Small intestine (tissue), 16 donors: ENCODE measurements at places on chromosomes 1 and 21. TPM values are rescaled to one million over a fixed set of nuclear protein-coding genes. Genes with fewer than 3 reads are reported as not detected.
A peak's percentile ranks its signal among the peaks of the same experiment; 100 is the strongest.

- peak; percentile 22 for DNase-seq
- peak overlapping the region; percentile 72 for H3K4me3 ChIP-seq
- no peaks in the 10 kb centered on the region for H3K27me3 ChIP-seq
- peaks cover 4% of the 10 kb centered on the region for H3K4me1 ChIP-seq
- peak overlapping the region; percentile 66 for H3K27ac ChIP-seq
- H3K36me3 ChIP-seq: no peaks in the 10 kb centered on the region
Measured at GRCh38 chr1:6580119-6580592, 362 bp downstream of the ZBTB48 start.

DNA sequence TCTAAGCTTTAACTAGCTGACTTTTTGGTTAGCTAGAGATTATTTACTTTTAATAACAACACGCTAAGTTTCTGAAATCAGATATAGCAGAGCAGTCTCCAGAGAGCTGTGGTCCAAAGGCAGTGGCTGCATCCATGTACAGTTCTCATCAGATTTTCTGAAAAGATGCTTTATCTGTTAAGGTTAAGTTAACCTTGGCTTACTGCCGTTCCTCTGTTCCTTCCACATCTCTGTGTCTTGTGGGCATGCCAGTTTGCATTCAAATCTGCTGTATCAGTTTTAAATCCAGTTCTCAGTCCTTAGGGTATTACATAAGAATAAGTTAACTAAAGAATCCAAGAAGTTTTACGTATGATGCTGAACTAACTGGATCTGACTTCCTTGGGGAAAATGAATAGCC lies 46.8 kb downstream of the SPATA46 start:
- no peaks in the 10 kb centered on the region for H3K27me3 ChIP-seq
- no peak for DNase-seq
- H3K36me3 ChIP-seq: no peaks in the 10 kb centered on the region

GRCh38 chr1:160522622-160523345 lies at the start of gene SLAMF6:
Gene SLAMF6 (minus strand): TSS chr1:160523255. CDS start chr1:160523192, 63 bp downstream.
- peak within 1 kb of the TSS; percentile 27 for H3K4me3 ChIP-seq
- peak within 1 kb of the TSS; percentile 90 for H3K27ac ChIP-seq
- H3K36me3 ChIP-seq: peaks cover 2% of the 10 kb centered on the region
- H3K4me1 ChIP-seq: no peaks in the 10 kb centered on the region
- no peaks in the 10 kb centered on the region for H3K27me3 ChIP-seq

DNA sequence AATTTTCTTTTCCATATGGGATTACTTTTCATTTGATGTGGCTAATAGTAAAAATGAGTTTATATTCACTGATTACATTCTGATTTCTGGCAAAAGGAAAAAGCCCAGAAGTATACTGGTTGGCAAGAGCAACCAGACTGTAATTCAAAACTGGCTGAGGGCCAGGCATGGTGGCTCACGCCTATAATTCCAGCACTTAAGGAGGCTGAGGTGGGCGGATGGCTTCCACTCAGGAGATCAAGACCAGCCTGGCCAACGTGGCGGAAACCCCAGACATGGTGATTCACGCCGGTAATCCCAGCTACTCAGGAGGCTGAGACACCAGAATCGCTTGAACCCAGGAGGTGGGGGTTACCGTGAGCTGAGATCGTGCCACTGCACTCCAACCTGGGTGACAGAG lies 14.5 kb downstream of the SYT11 start:
- no peak overlapping the region for H3K27ac ChIP-seq
- no peaks in the 10 kb centered on the region for H3K27me3 ChIP-seq
- no peaks in the 10 kb centered on the region for H3K4me1 ChIP-seq
- H3K36me3 ChIP-seq: peaks cover 17% of the 10 kb centered on the region

The APOBEC4 gene
- polyA plus RNA-seq: 0.01 TPM

GRCh38 chr21:33367309-33367973 lies 35.8 kb upstream of the IFNGR2 start:
- H3K4me3 ChIP-seq: no peak overlapping the region
- no peak for DNase-seq
- no peaks in the 10 kb centered on the region for H3K27me3 ChIP-seq
- no peaks in the 10 kb centered on the region for H3K4me1 ChIP-seq

- no peaks in the 10 kb centered on the region for H3K4me1 ChIP-seq
- no peak overlapping the region for H3K27ac ChIP-seq
- no peak for DNase-seq
- no peaks in the 10 kb centered on the region for H3K36me3 ChIP-seq
- no peak overlapping the region for H3K4me3 ChIP-seq
Measured at GRCh38 chr1:18412882-18413353, 67.8 kb upstream of the KLHDC7A start.

DNA sequence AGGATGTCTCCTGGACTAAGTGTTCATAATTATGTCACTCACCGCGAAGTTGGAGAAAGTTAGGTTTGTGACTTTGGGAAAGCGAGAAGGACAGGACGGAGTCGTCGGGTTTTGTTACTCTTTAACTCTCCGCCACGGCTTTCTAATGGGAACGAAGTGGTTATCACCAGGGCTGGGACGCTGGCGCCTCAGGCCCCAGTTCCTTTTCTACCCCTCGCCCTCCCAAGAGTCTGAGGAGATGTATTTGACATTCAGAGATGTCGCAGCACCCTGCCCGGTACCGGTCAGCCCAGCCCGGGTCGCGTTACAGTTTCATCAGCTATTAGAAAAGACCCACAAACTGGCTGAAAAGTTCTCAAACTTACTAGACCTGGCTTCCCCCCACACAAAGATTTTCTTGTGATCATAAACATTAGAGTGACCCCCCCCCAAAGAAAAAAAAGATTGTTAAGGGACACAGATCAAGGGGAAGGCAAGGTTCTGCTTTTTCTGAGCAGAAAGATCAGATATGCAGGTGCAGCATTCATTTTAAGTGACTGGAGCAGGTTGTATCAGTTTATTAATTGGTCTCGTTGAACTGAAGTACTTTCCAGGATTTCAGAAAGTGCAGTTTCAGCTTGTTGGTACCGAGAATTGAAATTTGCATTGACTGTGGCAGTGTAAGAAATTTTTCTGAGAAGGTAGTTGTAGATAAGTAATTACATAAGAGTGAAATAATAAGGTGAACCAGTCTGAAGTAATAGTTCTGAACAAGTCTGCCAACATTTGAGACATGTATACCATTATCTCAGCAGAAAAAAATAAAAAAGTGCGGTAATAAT lies 859 bp upstream of the ZBTB18 start:
- peaks cover 4% of the 10 kb centered on the region for H3K36me3 ChIP-seq
- no peaks in the 10 kb centered on the region for H3K4me1 ChIP-seq
- no peaks in the 10 kb centered on the region for H3K27me3 ChIP-seq
- H3K27ac ChIP-seq: peak overlapping the region; percentile 87
- H3K4me3 ChIP-seq: peak overlapping the region; percentile 89

DNA sequence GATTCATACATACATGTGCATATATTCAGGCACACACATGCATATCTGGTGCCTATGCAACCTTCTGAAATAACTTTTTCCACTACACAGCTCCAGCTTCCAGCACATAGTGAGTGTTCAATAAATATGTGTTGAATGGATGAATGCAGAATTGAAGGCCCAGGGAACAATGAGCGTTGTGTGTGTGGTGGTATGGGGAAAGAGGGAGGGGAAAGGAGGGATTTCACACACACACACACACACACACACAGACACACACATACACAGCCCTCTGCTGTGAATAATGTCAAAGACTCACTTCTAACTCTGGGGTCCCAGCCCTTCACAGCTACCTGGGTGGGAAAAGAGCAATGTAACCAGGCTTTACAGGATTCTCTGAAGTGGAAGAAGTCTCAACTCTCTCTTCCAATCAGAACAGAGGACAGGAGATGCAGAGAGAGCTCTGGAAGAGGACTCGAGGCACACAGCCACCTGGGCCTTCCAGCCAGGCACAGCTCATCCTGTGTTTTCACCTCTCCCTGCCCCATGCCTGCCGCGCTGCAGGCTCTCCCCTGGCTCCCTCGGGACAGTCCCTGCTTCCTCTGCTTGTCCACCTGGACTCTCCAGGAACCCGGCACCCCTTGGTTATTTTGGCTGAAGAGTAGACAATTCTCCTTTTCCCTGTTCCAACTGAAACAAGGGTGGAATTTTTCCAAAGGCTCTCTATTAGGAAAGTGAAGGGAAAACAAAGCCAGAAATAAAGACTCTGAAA lies 5.4 kb upstream of the IGSF8 start:
- no peak overlapping the region for H3K27ac ChIP-seq
- no peak overlapping the region for H3K4me3 ChIP-seq
- H3K27me3 ChIP-seq: no peaks in the 10 kb centered on the region
- DNase-seq: no peak
- H3K36me3 ChIP-seq: no peaks in the 10 kb centered on the region
